ENCODE measurements at places on chromosomes 7 and 10. TPM values are rescaled to one million over a fixed set of nuclear protein-coding genes. Genes with fewer than 3 reads are reported as not detected.

The OPALIN gene
- total RNA-seq = not detected

The MYO1G gene
- total RNA-seq = not detected

The TEX36 gene
- total RNA-seq = not detected

The ARF5 gene
- total RNA-seq = 187 TPM

The ARPC1A gene
- 75.8 TPM for total RNA-seq

The NACAD gene
- total RNA-seq = not detected

The PPP1R9A gene
- total RNA-seq = 3.1 TPM

The MMD2 gene
- total RNA-seq = not detected

The C10orf67 gene
- total RNA-seq = not detected

All from MG63 (cell line).